ENCODE measurements at places on chromosomes 12 and 14.

- DNase-seq, result no peak
These were observed 388.1 kb downstream of the ZFP36L1 start for GRCh38 chr14:68404652-68405183.

- DNase-seq, result no peak
These were observed 139.5 kb upstream of the AMIGO2 start for GRCh38 chr12:47219243-47219642.

DNA sequence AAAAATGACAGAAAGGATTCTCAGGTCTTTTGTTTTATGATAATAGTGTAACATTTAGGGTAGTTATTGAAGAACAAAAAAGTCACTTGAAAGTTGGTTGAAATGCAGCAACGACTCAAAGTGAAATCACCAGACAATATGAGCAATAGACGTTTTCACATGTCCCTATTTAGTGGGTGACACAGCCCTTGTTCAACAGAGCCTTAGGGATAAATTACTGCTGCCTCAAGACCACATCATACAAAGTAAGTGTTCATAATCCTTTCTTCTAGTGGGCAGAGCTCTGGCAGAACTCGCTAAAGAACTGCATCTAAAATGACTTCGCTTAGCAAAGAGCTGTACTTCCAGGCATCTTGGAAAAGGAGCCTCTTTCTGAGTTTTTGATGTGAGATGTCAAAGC lies 128.5 kb upstream of the LMNTD1 start:
- DNase-seq, result no peak

DNA sequence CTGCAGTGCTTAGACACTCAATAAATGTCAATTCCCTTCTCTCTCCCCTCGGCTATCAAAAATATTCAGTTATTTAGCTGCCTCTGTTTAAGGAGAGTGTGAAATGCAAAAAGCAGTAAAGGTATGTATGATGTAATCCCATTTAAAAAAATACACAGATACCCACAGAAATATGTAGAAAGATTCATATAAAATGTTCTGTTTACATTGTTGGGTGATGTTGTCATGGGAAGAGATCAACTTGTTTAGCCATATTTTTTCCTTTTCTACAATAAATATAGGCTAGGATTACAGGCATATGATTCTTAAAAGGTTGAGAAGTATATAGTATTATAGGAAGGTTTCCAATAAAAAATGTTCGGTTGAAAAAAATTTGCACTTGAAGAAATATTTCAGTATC lies 7.8 kb downstream of the PPP2R3C start:
- DNase-seq, result no peak

DNA sequence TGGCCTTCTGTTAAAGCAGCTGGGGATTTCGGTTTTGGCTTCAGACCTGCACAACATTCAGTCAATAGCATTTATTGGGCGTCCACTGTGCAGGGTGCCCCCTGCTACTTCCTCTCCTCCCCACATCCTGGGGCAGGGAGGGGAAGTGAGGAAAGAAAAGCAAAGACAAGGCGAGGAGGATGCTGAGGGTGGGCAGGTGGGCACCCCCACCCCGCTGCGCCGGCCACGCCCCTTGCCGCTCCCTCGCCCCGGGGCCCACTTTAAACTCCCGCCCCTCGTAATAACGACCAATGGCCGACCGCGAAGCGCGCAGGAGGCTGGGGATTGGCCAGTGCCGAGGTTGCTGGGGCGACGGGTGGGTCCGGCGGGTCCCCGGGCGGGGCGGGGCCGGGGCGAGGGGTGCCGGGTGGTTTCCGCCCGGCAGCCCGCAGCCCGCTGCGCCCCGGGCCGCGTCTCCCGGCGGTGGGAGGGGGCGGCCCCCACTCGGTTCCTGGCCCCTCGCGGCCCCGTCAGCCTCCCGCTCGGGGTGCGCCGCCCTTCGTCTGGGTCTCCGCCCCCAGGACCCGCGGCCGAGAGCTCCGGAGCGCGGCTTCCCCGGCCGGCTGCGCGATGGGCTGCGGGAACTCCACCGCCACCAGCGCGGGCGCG lies at the start of gene C12orf75:
Gene C12orf75, plus strand, starts transcription at position 409 of the 648 bp plus-strand sequence. Its CDS starts 201 bp downstream, at position 610.
- DNase-seq, result no peak

DNA sequence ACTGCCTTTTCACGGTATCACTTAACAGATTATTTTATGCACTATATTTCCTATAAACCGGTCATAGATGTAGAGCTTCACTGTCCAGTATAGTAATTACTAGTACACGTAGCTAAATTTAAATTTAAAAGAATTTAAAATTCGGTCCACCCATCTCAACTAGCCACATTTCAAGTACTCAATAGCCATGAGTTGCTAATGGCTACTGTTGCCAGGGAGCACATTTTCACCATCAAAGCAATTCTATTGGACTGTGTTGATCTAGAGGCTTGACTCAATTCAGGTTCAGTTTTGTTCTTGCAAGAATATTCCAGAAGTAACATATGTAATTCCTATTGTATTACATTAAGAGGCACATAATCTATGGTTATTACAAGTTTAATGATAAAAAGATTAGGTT lies 20.0 kb downstream of the TMED8 start:
- DNase-seq, result no peak

GRCh38 chr12:48197971-48198671 lies 5.0 kb downstream of the OR10AD1 start:
- peak; percentile 86 for DNase-seq

DNA sequence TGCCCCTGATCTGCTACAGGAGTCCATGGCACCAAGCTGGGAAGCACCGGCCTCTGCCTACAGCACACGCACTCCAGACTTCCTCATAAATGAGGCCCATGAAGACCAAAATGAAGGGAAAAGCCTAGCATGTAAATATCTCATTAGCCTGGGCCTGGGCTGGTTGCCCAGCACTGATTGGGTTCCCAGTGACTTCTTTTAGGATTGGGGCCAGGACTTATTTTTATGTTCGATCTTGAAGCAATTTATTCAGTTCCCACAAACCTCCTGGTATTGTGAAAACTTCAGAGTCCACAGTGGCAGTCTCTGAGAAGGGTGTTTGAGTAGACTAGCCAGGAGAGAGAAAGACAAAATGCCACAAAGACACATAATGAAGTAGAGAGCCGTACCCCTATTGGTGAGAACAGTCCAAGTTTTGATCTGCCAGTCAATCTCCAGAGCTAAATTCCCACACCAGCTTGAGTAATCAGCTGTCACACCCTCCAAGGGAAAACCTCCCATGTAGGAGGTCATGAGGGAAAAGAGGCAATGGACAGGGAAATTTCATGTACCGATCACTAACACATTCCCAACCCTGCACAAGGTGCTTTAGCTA lies 78.2 kb downstream of the PHLDA1 start:
- DNase-seq, result peak; percentile 83

DNA sequence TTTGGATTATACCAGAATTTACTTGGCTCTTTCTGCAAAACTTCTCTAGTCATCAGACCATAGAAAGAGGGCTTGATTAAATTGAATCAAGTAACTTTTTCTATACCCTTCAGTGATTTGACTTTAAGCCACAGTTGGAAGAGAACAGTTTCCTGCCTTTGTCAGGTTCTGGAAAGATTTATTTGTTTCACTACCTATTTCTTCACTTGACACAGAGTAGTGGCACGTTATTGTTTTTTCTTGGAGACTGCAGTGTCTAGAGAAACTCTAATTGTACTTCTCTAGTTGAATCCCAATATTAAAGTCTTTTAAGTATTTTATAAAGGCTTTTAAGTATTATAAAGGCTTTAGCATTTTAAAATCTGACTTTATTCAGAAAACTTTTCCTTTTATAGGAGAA lies 138.1 kb downstream of the TMEM117 start:
- no peak for DNase-seq

DNA sequence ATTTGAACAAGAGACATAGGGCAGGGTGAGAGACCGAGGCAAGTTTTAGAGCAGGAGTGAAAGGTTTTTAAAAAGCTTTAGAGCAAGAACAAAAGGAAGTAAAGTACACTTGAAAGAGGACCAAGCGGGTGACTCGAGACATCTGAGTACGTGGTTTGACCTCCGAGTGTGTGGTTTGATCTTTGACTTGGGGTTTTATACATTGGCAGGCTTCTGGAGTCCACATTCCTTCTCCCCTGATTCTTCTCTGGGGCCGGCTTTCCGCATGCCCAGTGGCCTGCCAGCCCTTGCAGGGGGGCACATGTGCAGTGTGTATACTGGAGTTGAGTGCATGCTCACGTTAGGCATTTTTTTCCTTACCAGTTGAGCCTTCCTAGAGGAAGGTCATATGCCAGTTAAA lies 96.3 kb downstream of the SLC15A4 start:
- DNase-seq, result no peak

- DNase-seq, result no peak
These were observed 16.7 kb upstream of the ZDHHC17 start for GRCh38 chr12:76747245-76747644.

- DNase-seq, result no peak
These were observed 55.8 kb downstream of the TNFAIP2 start for GRCh38 chr14:103179094-103179493.

DNA sequence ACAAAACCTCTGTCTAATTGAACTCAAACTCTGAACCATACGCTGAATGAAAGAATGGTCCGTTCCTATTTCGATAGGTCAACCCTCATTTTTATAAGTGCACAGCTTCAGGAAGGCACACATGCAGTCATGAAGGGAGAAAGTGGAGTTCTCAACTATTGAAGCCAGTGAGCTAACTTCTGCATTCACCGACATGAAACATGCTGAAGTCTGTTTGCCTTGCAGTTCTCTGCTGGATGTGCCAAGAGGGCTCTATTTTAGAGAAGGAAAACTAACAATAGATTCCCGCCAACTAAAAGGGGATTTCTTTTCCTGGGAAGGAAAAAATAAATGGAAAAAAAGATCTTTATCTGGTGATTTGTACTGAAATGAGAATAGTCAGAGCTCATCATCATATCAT lies 191.0 kb upstream of the PLEKHG7 start:
- DNase-seq, result no peak

DNA sequence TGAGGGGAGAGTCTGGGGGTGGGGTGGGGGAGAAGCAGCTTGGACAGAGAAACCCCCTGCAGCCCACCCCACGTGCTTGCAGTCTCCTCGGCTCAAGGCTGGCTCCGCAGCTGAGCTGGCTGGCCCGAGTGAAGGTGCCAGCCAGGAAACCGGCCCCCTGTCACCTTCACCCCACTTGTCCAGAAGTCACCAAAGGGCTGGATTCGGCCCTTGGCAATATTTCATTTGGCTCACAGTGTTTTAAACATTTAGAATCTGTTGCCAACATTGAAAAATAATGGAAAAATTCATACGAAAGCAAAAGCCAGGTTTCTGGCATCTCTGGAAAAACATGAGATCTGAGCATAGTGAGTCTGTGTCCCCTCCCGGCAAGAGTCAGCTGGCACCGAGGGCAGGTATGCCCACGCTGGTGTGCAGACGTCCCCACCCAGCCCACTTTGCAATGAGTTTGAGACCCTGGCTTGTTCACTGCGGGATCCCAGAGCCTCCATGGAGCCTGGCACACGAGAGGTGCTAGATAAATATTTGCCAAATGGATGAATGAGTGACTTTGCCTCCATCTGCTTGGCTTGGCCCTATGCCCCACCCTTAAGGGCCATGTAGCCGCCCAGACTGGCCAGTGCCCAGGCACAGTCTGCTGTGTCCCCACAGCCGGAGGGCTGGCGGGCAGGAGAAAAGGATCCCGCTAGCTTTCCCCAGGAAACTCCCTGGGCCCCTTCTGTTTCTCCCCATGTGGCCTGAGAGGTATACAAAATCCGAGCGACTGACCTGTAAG lies 18.2 kb downstream of the MSI1 start:
- DNase-seq, result no peak

DNA sequence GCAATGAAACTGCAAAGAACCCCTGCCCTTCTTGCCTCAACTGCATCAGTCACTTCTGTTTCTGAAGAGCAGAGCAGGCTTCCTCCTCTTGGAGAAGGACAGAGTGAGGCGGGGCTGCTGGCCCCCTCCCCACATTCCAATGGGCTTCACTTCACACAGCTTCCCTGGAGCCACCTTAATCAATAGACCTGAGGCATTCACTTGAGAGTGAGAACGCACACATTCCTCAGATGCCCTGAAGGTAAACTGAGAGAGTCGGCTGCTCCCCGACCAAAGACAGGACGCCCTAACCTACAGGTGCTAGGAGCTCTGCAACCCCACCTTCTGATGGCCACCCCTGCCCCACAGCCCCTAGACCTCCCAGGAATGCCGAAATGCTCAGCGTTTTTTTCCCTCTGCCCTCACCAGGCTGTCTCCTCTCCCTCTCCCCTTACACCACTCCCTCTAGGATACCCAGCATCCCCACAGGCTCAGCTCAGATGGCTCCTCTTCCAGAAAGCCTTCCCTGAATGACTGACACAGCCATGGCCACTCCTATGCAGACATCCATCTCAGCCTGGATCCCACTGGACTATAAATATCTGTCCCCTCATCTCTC lies 31.1 kb downstream of the SYNE3 start:
- no peak for DNase-seq

- DNase-seq, result no peak
These were observed 81.8 kb upstream of the EGLN3 start for GRCh38 chr14:34032720-34033119.

GRCh38 chr12:104738776-104739642 lies 219.1 kb downstream of the SLC41A2 start:
- no peak for DNase-seq

- no peak for DNase-seq
These were observed 157.9 kb downstream of the SAMD4A start for GRCh38 chr14:54724676-54725325.

DNA sequence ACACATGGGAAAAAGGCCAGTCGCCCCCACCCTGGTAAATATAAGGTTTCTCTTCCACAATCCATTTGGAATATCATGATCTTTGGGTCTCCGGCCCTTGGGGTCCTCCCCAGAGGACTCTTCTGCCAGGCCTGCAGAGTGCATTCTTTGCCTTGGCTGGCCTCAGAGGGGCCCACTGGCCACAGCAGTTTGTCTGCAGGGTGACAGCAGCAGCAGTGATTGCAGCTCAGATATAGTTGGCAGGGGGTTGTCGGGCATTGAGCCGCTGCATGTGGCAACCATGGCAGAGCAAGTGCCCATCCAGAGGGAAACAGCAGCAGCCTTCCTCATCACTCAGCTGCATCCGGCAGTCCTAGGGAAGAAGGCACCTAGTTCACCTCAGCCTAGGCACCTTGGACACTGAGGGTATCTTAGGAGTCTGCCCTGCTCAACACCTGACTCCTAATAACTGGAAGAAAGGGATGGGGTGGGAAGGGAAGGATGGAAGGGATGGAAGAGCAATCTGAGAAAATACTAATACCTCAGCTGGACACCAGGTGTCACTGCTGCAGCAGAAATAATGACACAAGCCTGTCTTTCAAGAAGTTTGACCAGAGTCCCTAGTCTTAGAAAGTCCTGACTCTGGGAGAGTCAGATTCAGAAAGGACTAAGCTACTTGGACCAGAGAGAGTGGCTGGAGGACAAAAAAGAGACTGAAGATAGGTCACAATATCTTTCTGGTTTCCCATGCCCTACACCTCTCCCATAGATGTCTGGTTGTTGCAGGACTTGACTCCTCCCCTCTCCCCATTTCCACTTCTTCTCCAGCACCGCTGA lies 8.9 kb downstream of the AJUBA start:
- DNase-seq, result no peak

GRCh38 chr12:55227643-55228042 lies 6.8 kb downstream of the OR10A7 start:
- no peak for DNase-seq

- DNase-seq, result no peak
These were observed 14.8 kb downstream of the PPP2R5C start for GRCh38 chr14:101776344-101776743.

Data from fibroblast of skin of left quadriceps (primary cell).